ENCODE measurements at places on chromosomes 7 and 10.
A peak's percentile ranks its signal among the peaks of the same experiment; 100 is the strongest.

- no peak for DNase-seq
These were observed 142.8 kb downstream of the GLCCI1 start for GRCh38 chr7:8111282-8111960.

GRCh38 chr10:48469516-48470020, 135.3 kb downstream of the ARHGAP22 start:
- no peak for DNase-seq

DNA sequence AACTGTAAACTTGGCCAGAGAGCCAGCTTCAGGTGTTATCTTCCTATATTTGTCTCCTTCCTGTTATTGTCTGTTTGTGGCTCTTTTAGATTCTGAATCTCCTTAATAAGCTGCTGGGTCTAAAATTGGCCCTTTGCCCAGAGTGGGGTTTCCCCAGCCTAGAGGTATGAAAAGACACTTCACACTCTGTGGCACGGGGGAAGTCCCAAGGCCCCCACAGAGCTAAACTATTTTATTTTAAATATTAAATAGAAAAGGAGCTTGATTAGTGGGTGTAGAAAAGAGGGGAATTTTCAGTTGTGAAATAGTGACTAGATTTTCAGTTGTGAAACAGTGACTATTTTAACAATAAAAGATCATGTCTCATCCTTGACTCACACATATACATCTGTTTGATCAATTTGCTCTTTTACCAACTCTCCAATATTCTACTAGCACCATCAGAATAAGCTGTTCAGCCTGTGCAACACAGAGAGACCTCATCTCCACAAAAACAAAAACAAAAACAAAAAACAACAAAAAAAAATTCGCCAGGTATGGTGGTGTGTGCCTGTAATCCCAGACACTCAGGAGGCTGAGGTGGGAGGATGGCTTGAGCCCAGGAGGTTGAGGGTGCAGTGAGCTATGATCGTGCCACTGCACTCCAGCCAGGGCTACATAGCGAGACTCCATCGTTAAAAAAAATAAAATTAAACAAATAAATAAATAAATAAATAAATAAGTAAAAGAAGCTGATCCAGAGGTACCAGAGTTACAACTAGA, 24.9 kb upstream of the ADO start:
- no peak for DNase-seq

DNA sequence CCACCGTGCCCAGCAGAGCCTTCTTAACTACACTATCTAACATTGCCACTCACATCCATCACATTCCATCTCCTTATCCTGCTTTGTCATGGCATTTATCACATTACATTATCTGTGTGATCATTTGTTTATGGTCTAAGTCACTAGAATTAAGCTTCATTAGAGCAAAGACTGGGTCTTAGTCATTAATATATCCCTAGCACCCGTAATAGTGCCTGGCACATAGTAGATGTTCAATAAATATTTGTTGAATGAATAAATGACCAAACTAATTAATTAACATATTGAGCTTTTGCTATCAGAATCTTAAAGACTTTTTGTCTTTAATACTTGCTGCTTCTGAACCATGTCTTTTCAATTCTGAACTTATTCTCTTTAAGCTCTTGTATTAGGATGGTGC, 5.9 kb upstream of the COPG2 start:
- no peak for DNase-seq

DNA sequence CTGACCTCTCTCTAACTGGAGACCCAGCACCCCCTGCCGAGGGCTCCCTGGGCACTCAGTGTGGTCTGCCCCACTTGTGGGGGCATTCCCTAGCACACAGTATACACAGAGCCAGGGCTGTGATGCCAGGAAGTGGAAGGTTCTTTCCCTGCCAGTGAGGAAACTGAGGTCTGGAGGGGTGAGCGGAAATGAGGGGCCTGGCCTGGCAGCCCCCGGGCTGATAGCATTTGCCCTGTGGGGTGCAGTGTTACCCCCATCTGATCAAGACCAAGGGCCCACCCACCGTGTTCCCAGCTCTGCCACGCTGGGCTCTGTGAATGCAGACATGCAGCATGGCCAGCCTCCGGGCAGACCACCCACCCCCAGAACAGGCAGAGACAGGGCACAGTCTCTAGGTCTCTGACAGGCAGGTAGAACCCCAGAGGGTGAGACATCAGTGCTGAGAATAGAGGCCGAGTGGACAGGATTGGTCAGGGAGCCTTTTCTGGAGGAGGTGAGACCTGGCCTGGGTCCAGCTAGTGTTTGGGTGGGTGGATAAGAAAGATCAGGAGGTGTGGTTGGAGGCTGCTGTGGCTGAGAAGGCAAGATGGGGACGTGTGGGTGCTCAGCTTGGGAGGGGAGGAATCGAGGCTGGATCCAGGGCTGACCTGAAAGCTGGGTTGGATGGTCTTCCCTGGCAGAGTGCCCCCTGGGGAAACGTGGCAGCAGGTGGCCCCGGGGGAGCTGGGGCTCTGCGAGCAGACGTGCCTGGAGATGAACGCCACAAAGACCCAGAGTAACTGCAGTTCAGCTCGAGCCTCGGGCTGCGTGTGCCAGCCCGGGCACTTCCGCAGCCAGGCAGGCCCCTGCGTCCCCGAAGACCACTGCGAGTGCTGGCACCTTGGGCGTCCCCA, 10.8 kb upstream of the ZNF862 start:
- no peak for DNase-seq

- no peak for DNase-seq
These were observed 113.4 kb downstream of the PLPP4 start for GRCh38 chr10:120570418-120570817.

- peak; percentile 30 for DNase-seq
These were observed 287.1 kb downstream of the WDR11 start for GRCh38 chr10:121138112-121138860.

GRCh38 chr7:155247479-155248365, 50.0 kb upstream of the INSIG1 start:
- DNase-seq: no peak

DNA sequence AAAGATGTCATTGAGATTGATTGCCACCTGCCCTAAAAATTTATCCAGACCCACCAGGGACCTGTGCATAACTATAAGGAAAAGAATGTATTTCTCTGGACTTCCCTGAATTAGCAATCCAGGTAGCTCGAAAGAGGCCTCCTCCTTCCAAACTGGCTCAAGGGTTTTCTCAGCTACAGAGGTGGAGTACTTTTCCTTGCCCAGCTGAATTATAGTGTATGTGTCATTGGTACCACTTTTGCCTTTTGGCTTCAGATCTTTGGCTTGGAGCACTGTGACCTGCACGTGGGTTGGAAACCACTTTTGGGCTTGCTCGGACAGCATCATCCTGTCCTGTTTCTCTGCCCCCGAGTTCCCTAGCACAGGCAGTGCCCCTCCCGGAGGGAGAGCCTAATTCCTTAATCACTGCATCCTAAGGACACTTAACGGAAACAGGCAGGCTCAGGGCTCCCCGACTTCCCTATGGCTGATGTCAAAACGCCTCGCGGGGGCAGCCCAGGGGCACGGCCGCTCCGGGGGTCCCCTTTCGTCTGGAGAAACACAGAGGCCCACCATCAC, 825 bp downstream of the RAB11FIP2 start:
- DNase-seq: peak; percentile 7

DNA sequence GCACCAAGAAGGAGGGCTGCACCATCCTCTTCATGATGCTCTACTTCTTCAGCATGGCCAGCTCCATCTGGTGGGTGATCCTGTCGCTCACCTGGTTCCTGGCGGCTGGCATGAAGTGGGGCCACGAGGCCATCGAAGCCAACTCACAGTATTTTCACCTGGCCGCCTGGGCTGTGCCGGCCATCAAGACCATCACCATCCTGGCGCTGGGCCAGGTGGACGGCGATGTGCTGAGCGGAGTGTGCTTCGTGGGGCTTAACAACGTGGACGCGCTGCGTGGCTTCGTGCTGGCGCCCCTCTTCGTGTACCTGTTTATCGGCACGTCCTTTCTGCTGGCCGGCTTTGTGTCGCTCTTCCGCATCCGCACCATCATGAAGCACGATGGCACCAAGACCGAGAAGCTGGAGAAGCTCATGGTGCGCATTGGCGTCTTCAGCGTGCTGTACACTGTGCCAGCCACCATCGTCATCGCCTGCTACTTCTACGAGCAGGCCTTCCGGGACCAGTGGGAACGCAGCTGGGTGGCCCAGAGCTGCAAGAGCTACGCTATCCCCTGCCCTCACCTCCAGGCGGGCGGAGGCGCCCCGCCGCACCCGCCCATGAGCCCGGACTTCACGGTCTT, 1.9 kb downstream of the FZD1 start:
- peak; percentile 45 for DNase-seq

DNA sequence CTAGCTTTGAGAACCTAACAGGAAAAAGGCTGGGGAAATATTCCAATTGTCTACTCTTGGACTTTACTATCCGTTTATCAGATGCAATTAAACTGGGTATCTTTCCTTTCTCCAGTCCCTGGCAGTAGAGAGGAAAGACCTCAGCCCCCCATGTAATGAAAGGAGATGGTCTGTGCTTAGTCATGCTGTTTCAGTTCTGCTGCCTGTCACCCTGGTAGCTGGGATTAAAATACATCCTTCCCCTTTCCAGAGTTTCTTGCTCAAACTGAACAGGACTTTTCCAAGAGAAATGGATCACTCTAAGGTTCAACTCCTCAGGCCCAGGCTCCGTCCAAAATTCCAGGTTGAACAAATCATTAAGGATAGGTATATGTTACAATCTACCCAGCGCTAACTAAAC, 202.9 kb downstream of the PTEN start:
- DNase-seq: no peak

- no peak for DNase-seq
These were observed 11.5 kb upstream of the FGFR2 start for GRCh38 chr10:121609426-121610380.

DNA sequence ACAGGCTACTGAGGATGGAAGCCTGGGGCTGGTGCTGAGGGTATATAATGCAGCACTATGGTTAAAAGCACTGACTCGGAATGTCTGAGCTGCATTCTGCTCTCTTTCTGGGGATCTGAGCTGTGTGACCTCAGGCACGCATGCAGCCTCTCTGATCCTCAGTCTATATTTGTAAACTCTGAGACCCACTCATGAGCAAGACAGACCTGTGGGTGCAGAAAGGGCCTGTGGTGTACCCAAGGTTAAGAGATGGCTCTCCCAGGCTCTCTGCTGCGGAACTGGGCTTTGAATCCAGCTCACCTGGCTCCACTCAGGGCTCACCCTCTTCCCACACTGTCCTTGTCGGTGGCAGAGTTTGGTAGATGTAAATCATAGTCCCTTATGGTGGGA, 89.9 kb downstream of the CHST15 start:
- no peak for DNase-seq

DNA sequence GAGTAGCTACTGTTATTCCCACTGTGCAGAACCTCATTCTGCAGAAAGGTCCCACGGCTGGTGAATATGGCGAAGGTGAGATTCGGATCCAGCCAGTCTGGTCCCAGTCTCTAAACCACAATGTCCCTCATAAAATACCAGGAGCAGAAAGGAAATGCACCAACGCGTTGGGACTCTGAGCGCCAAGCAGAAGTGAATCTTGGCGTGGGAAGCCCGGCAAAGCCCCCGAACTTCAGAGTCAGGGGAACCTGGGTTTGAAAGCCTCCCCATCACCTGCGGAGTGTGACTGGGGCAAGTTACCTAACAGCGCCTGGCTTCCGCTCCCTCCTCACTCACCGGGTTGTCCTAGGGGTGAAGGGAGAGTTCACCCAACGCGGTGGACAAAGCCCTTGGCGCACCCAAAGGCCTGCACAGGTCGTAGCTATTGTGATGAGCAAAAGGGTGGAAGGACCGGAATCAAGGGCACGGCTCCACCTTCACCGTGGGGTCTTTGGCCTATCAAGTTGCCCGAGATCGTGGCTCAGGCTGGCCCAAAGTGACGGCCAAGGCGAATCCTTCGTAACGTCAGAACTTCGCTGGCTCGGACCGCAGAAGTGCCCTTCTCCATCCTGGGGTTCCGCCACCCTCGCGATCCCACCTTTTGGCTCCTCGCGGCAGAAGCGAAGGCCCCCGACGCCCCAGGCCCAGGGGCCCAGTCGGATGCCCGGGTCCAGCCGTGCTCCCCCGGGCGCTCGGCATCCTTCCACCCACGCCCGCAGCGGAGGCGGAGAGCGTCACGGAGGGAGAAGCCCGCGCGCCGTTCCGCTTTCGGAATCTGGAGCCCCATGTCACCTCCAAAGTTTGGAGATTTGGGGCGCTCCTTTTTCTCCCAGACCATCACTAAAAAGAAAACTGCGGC, 811 bp downstream of the RGS10 start:
- no peak for DNase-seq

DNA sequence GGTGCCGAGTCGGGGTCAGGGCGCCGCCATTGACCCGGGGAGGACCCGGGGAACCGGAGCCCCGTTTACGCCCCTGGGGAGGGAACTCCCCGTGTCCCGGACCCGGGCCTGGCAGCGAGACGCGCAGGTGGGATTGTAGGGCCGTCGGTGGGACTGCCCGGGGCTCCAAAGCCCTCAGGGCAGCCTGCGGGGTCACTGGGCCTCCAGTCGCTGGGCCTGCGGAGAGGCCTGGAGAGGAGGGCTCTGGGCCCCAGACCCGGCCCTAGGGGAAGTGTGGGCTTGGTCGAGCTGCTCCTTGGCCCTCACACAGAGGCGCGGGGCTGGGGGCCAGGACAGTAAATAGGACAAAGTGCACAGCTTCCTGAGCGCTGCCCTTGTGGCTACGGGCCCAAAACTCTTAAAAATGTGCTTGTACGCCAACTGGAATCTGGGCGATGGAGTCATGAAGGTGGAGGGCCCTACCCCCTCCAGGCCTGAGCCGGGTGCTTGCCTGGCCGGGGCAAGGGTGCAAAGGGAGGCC, 657 bp downstream of the ECHDC3 start:
- DNase-seq: no peak

- DNase-seq: no peak
These were observed 231.4 kb downstream of the DNAJB6 start for GRCh38 chr7:157568106-157568769.

- no peak for DNase-seq
These were observed 80.1 kb upstream of the RPA3 start for GRCh38 chr7:7798510-7798909.

DNA sequence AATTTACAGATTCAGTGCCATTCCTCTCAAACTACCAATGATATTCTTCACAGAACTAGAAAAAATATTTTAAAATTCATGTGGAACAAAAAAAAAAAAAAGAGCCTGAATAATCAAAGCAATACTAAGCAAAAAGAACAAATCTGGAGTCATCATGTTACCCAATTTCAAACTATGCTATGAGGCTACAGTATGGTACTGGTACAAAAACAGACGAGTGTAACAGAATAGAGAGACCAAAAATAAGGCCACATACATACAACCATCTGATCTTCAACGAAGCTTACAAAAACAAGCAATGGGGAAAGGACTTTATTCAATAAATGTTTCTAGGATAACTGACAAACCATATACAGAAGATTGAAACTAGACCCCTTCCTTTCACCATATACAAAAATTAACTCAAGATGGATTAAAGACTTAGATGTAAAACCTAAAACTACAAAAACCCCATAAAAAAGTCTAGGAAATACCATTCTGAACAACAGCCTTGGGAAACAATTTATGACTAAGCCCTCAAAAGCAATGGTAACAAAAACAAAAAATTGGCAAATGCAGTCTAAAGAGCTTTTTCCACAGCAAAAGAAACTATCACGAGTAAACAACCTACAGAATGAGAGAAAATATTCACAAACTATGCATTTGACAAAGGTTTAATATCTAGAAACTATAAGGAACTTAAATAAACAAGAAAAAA, 207.7 kb downstream of the PTN start:
- no peak for DNase-seq

GRCh38 chr10:43255634-43256431, 11.0 kb downstream of the RASGEF1A start:
- DNase-seq: no peak

- DNase-seq: no peak
These were observed 743 bp upstream of the NRF1 start for GRCh38 chr7:129610709-129611245.

GRCh38 chr7:138089080-138089901, 13.0 kb downstream of the AKR1D1 start:
- no peak for DNase-seq

Measured in prostate gland (tissue), 2 donors.